ENCODE measurements at places on chromosomes 3 and 15.

DNA sequence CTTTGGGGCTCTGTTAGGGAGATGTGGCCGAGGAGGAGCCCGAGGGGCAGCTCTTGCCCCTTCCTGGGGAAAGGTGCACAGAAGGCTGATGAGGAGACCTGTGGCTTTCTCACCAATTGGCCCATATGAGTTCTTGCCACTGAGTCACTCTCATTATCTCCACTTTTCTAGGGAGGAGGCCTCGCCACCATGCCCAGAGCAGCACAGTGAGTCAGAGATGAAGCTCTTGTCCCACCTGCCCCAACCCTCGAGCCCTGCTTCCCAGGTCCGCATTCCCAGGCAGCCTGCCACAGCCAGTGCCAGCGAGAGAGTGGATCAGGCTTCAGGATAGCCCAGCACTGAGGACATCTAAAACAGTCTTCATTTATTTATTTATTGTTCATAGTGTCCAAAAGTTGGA is 53.5 kb downstream of the AMOTL2 start:
- no peak for DNase-seq

DNA sequence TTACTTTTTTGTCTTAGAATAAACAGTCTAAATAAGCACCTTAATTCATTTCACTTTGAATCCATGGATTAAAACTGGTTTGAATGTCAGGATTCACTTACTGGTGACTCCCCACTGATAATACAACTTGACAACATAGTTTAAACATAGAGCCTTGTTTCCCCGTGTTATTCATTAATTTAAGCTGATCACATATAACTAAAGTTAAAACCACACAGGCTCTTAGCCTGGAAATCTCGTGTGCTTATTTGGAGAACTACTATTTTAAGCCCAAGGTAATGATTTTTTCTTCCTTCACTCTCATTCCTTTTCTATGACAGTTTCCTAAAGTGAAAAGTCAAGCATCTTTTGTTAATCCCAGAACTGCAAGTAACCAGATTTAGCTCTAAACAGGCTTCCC is 64.2 kb downstream of the HACD2 start:
- DNase-seq = no peak

GRCh38 chr3:69219101-69219708 is 96.8 kb upstream of the LMOD3 start:
- no peak for DNase-seq

GRCh38 chr15:58980351-58980939 is 7.0 kb upstream of the RNF111 start:
- DNase-seq = no peak

DNA sequence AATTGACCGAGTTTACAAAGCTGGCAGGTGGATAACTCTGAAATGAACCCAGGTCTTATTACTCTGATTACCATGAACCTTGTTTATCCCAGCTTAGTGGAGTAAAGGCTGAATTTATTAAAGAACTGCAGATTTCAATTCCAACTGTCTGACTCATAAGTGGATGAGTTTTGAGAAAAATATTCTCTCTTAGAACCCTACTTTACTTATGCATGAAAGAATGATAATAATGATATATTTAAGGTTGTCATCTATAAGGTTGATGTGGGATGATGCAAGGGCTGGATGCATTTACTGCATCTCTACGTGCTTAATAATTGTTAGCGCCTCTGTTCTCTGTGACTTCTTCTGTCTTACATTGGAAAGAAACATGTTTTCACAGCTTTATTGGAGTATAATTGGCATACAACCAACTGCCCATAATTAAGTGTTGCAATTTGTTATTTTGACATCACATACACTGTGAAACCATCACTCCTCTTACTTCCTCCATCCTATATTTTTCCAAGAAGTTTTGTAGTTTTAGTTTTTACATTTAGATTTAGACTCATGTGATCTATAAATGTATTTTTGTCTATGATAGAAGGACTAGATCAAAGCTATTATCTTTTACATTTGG is 771.2 kb upstream of the ARRDC4 start:
- DNase-seq = no peak

GRCh38 chr15:92583096-92584034 is 72.2 kb downstream of the FAM174B start:
- DNase-seq = no peak

- DNase-seq = no peak
Measured at GRCh38 chr3:101842245-101842934, 6.9 kb upstream of the NFKBIZ start.

GRCh38 chr3:77298417-77298816 is 258.5 kb downstream of the ROBO2 start:
- DNase-seq = no peak

GRCh38 chr3:195247086-195247862 is 23.7 kb downstream of the XXYLT1 start:
- no peak for DNase-seq

GRCh38 chr15:90248789-90249202 is 560 bp upstream of the TTLL13 start:
- no peak for DNase-seq

GRCh38 chr3:80192936-80193335 is 425.1 kb upstream of the ROBO1 start:
- no peak for DNase-seq

GRCh38 chr3:27031476-27031875 is 337.7 kb downstream of the NEK10 start:
- no peak for DNase-seq

DNA sequence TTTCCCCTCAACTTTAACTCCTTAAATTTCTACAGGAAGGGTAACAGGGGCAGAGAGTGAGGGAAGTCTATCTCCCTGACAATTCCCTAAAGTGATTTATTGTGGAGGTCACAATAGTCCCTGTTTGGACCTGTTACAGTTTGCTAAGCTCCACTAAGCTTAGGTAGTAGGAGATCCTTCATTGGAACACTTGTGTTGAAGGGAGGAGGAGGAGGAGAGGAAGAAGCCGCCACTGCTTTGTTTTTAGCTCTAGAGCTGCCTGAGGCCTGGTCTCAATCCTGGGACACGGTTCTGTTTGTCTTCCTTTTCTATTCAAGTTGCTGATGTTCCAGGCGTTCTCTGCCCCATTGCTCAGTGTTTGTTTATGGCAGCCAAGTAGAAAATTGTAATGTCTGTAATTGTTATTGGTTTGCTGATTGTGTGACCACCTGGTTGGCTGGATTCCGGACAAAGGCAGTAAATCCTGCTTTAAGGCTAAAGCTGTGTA is 48.4 kb downstream of the HES1 start:
- no peak for DNase-seq

- no peak for DNase-seq
Measured at GRCh38 chr3:149411583-149411982, 34.1 kb upstream of the TM4SF1 start.

DNA sequence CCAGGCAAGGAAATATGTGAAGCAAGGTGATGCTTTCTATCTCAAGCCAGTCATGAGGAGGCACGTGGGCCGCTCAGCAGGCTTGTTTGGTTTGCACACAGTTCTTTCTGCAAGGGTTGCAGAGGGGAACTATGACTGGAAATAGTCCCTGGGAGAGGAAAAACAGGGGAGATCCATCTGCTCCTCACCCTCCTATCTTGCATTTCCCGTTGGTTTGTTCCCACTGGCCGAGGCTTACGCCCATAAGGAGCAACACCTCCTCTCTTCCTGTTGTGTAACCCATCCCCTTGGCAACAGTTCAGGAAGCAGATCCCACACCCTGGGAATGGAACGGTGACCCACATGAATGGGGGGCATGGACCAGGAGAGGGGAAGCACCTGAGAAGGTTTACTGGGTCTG is 72.1 kb upstream of the MAGI1 start:
- no peak for DNase-seq

DNA sequence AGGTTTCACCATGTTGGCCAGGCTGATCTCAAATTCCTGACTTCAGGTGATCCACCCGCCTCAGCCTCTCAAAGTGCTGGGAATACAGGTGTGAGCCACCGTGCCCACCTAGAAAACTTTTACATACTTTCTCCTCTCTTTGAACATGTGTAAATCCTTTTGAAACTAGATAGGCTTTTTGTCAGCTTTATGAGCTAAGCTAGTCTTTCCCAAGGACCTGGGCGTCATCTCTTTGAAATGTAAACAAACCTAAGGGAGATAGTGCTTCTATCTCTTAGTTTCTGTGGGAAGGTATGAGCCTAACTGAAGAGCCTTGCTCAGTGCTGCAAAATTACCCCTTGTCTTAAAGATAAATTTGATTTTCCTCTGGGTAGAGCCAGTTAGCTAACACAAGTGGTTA is 4.8 kb downstream of the CX3CR1 start:
- DNase-seq = no peak

DNA sequence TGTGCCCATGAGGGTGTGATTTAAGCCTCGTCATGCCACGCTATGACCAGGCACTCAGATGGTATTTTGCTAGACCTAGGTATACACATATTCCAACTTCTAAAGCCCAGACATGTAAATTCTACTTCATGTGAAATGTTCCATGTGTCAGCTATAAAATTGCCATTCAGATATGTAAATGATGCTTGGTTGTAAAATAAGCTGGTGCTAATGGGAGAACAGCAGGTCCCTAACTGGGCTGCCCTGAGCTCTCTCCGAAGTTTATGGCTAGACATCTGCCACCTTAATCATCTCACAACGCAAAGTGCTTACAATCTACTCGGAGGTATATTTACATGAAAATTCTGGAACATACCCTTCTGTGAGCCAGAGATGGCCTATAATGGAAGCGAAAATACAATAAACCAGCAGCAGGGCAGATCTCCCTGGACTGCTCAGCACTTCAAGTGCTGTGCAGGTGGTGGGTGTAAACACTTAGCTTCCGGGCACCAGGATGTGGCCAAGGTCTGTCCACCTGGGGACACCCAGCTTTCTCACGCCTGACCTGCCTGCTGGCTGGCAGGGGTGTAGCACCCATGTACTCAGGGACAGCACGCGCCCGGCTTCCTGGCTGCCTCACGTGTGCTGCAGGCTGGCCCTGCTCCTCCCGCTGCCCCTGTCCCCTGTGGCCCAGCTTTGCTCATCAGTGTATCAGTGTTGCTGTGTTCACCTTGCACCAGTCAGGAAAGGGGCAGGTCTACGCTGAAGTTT is 82.0 kb downstream of the CHDH start:
- DNase-seq = no peak

DNA sequence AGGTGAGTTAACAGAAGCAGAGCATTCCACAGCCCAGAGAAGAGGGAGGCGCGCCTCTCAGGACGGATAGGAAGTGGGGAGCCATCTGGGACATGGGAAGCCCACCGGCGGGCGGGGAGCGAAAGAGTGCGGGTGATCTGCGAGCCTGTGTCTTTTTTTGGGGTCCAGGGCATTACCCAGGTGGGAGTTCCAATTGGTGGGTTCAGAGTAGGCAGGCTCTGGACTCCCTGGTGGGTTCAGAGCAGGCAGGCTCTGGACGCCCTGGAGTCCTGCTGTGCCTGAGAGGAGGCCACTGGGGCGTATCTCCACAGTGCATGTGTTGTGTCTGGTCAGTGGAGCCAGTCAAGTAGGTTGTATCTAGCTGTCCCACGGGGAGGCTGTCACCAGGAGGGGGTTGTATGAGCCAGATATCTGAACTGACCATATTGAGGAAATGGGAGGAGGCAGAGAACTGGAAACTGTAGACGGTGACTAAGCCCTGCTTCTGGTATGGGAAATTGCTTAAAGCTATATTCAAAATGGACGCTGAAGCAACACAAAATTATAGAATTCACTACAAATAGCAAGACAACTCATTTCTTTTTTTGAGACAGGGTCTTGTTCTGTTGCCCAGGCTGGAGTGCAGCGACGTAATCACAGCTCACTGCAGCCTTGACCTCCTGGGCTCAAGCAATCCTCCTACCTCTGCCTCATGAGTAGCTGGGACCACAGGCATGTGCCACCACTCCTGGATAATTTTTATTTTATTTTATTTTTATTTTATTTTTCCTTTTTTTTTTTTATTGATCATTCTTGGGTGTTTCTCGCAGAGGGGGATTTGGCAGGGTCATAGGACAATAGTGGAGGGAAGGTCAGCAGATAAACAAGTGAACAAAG is 34.5 kb upstream of the CHST2 start:
- no peak for DNase-seq

DNA sequence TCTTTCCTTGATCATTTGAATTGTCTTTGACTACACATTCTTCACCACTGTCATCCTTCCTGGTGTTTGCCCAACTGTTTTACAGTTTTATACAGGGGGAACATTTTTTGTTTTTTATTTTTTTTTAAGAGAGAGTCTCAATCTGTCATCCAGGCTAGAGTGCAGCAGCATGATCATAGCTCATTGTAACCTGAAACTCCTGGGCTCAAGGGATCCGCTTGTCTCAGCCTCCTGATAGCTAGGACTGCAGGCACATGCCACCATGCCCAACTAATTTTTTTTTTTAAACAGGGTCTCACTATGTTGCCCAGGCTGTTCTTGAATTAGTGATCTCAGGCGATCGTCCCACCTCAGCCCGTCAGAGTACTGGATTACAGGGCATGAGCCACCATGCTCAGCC is 222.6 kb downstream of the BBX start:
- DNase-seq = no peak

DNA sequence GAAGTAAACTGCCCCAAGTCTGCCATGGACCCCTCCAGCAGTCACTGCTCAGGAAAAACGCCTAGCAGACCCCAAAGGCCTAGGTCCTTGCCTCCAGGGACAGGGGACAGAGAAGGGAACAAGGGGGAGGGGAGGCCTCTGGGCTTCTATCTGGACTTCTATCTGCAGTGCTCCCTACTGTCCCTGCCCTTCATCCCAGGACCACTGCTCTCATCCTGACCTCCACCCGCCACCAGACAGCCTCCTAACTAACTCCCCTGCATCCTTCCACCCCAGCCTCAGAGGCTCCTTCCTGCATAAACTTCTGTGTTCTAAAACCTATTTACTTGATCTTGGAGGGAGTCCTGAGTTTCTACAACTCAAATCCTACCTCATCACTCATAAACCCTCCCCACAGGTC is 25.4 kb downstream of the SEMA7A start:
- DNase-seq = no peak

- no peak for DNase-seq
Measured at GRCh38 chr3:195033531-195034091, 237.3 kb downstream of the XXYLT1 start.

DNA sequence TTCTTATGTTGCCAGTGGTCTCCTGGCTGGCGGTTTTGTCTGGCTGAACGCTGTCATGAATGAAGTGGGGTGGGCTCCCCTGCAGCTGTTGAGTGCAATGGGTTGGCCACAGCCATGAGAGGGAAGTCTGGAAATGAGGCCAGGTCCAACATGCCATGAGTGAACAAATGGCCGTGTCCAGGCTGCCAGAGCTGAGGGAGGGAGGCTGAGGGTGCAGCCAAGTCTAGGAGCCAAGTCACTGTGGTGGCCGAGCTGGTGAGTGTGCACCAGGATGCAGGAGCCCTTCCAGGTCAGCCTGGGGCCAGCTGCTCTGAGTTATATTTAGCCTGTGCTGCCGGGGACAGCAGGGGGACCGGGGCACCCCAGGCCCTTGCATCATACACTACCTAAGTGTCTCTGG is 24.7 kb upstream of the PRR23E start:
- DNase-seq = no peak

- DNase-seq = no peak
Measured at GRCh38 chr15:36843822-36844221, 256.5 kb downstream of the MEIS2 start.

Data from central memory CD8-positive, alpha-beta T cell (primary cell).